ENCODE measurements at places on chromosomes 3 and 15.

- no peak for DNase-seq
Observed at GRCh38 chr3:170520996-170521395, 64.9 kb downstream of the SLC7A14 start.

DNA sequence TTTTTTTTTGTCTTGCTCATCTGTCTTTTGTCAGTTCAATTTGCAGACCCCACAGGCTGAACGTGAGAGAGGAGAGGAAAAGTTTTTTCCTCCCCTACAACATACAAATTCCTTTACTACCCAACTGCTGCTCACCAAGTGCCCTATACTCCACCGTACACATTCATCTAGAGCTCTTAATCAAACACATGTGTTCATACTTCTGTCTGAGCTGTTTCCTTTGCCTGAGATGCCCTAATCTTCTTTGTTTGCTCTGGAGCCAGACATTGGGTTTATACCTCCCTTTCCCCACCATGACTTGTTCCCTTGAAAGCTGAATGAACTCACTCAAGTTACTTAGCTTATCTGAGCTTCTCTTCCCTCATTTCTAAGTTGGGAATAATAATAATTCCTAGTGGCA, 122.7 kb upstream of the RASGRP1 start:
- DNase-seq, result no peak

DNA sequence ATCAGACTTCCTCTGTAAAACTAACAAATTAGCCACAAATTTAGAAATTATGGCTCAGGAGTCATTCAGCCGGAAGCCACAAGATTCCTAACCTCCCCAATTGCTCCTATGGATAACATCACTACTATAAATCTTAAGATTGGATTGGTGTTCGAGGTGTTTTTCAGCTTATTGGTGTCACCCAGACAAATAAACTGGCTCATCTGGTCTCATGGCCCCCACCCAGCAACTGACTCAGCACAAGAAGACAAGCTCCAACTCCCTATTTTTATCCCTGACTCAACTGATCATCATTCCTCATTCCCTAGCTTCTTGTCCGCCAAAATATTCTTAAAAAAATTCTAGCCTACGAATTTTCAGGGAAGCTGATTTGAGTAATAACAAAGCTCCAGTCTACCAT, 135.1 kb upstream of the STRIT1 start:
- DNase-seq, result no peak

GRCh38 chr15:101123222-101123910, 128.5 kb downstream of the CHSY1 start:
- DNase-seq, result no peak

DNA sequence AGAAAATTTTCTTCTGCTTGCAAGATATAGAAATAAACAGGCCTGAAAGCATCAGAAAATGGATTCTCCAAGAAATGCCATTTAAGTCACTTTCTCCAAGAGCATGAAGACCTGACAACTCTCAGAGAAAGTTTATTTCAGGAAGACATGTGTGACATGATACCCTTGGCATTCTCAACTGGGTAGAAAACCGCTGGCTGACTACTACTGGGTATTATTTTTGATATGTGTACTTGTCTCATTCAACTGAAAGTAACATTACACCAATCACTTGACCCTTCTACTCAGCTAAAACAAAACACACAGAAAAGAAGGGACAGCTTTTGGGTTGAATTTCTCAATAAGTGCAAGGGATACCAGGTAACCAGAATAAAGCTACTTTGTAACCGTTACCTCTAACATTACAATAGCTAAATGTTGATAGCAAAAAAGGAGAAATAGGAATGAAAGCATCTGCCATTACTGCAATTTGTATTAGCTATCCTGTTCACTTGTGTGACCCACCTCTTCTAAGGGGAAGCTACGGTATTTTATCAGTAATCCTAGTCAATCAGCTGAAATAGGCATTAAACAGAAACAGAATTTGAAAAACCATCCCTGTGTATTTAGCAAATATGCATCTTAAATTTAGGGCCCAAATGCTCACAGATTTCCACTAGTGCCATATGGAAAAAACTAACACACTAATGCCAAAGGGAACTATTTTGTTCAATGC, 7.3 kb downstream of the TRA2B start:
- no peak for DNase-seq

GRCh38 chr3:143037867-143038266, 36.5 kb downstream of the U2SURP start:
- DNase-seq, result no peak

- no peak for DNase-seq
Observed at GRCh38 chr3:133827136-133827535, 21.5 kb downstream of the SRPRB start.

GRCh38 chr15:83673385-83673784, 19.5 kb downstream of the ADAMTSL3 start:
- DNase-seq, result no peak

- no peak for DNase-seq
Observed at GRCh38 chr3:129245141-129245540, 4.3 kb upstream of the COPG1 start.

- no peak for DNase-seq
Observed at GRCh38 chr3:153928851-153929250, 192.3 kb upstream of the ARHGEF26 start.

DNA sequence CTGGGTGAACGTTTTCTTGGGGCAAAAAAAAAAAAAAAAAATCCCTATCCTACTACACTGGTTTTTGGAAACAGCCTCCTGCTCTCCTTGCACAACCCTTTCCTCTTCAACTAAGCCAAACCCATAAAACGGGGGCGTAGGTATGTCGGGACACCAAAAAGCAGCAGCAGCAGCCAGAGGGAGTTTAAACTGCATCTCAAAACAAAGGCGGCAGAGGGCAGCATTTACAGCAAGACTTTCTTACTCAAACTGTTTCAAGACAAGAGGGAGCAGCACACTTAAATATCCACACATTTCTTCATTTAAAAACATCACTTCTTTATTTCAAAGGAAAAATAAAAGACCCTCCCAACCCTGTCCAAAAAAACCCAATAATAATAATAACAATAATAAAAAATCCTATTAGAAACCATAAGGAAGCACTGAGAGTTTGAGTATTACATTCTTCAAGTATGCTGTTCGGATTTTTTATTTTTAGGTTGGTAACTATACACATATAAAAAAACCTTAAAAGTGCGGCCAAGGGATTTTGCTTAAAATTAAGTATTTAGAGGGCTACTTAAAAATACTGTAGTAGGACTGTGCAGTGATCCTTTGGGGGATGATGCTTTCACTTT, 43.9 kb upstream of the PLXND1 start:
- no peak for DNase-seq

DNA sequence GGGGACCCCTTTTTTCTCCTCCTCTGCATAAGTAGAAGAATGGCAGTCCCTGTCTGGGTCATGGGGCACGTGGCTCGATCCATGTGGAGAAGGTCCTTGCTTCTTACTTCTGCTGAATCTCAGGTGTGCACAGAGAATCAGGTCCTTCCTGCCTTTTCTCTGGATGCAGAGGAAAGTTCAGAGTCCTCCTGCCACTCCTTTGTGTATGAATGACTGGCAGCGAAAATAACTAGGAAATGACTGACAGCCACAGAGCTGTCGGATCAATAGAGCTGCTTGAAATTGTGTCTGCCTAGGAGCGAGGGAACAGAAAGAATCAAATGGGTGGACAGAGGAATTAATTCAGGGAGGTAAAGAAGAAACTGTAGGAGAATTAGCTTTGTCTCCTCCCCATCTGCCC, 49.6 kb upstream of the ROPN1 start:
- DNase-seq, result no peak

- DNase-seq, result no peak
Observed at GRCh38 chr3:130950641-130951040, 56.8 kb downstream of the ATP2C1 start.

DNA sequence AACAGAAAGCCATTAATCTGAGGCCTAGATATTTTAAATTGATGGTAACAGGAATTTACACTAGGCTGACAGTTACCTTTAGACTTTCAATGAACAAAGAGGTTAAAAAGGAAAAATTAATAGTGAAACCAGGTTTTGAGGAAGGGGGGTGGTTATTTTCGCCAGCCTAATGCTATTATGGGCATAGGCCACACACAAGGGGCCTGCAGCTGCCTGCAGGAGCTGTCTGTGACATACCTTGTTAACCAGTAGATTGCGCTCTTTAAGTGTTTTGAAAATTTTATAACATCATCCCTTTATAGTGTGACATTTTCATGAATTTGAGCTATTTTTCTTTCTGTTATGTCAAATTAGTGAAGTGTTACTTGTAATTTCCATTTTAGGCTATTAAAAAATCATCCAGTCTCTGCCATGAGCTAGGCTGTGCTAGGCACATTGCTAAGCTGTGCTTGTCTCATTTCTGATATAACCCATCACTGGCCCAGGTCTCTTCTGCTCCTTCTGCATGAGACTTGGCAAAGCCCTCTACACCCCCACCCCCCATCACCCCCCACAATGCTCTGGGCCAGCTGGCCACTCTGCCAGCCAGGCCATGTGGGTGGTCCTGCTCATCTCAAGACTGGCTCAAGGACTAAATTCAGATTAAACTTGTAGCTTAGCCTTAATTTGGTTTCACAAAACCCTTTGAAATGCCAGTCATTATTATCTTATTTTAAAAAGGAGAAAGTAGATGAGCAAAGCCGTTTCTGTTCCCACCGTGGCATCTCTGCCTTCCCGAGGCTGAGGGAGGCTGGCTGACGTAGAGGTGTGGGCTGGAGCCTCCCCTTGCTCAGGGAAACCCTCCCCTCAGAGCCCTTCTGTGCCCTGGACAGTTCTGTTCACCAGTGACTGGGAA, 48.4 kb upstream of the SEC22A start:
- no peak for DNase-seq

DNA sequence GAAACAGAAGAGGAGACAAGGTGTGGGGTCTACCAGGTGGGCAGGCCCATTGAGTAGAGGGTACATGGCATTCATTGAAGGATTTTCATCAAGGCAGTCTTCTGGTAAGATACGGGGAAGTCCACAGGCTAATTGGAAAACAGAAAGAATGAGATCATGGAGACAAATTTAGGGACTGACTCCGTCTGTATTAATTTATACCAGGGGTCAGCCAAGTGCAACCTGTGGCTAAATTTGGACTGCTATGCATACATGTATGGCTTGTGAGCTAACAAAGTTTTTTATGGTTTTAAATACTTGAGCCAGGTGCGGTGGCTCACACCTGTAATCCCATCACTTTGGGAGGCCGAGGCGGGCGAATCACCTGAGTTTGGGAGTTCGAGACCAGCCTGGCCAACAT, 21.1 kb upstream of the SNRPN start:
- no peak for DNase-seq

- no peak for DNase-seq
Observed at GRCh38 chr3:45670436-45670835, 18.8 kb upstream of the SACM1L start.

- no peak for DNase-seq
Observed at GRCh38 chr3:110397115-110397514, 674.5 kb upstream of the NECTIN3 start.

DNA sequence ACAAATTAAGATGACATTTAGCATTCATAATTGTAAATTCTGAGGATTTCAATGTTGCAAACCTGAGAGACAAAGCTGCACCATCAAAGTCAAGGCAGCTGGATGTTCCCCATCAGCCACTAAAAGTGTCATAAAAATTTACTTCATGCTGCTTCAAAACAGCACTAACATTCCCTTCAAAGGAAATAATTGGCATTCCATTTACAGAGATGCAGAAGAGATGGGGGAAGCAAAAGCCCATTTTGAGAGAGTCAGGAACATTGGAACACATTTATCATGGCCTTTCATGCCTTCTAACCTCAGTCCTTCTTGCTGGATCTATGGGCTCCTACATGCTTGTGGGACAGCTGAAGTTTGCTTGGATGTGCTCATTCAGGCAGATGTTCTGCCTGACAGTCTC, 6.4 kb upstream of the TMEM158 start:
- DNase-seq, result no peak

GRCh38 chr3:122365073-122365472, 18.0 kb downstream of the MIX23 start:
- DNase-seq, result no peak

GRCh38 chr3:185537369-185537970, 14.9 kb downstream of the LIPH start:
- DNase-seq, result peak; percentile 50

- no peak for DNase-seq
Observed at GRCh38 chr3:55017876-55018275, 90.0 kb upstream of the LRTM1 start.

DNA sequence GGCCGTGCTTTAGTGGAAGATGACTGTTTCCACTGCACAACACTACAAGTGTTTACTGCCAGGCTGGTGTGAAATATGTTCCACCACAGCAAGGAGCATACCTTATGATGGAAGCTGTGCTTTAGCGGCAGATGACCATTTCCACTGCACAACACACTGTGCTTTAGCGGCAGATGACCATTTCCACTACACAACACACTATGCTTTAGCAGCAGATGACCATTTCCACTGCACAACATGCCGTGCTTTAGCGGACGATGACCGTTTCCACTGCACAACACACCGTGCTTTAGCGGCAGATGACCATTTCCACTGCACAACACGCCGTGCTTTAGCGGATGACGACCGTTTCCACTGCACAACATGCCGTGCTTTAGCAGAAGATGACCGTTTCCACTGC, 2.8 kb downstream of the ZNF717 start:
- no peak for DNase-seq
